ENCODE measurements at places on chromosomes 11 and 22.

DNA sequence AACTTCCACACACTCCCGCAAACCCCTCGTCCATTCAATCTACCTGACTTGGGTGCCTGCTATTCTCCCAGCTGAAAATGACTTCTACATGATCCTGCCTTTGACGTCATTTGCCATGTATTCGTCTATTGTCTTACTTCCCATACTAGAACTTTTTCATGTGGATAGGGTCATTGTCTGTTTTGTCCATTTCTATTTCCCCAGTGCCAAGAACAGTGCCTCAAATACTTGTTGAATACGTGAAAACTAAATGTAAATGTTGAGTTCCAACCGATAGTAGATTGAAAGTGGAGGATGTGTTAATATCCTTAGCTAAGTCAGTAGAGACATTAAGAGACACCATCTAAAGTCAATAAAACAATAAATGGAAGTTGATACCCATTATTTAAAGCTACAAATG lies 935 bp downstream of the TRIM68 start:
- DNase-seq, result no peak

- DNase-seq, result no peak
These were observed 80.8 kb downstream of the PIWIL4 start for GRCh38 chr11:94647926-94648325.

DNA sequence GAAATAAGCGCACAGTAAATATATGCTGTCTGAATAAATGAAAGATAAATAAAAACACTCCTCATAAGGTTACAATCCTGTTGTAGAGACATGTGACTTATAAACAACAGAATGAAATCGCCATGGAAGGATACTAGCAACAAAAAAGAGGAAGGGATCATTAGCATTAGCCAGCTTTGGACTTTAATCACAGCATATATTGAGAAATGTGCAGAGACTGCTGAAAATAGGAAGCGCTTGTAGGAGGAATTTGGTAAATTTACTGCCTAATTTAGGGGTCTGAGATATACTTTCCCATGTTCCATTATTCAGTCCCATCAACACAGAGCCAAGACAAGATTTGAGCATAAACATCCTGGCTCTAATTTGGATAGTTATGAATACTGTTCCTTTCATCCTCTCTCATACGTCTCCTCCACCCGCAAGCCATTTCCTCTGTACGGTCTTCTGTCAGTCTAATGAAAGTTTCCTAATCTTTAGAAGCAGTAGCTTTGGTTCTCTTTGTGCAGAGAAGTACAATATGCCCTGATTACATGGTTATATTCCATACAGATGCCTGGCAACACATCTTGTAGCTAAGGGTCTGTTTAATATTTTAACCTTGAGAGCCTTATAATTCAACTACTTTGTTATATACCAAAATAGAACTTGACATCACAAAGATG lies 37.1 kb upstream of the AKIP1 start:
- DNase-seq, result no peak

- DNase-seq, result no peak
These were observed 769.6 kb downstream of the NTM start for GRCh38 chr11:132140056-132140455.

DNA sequence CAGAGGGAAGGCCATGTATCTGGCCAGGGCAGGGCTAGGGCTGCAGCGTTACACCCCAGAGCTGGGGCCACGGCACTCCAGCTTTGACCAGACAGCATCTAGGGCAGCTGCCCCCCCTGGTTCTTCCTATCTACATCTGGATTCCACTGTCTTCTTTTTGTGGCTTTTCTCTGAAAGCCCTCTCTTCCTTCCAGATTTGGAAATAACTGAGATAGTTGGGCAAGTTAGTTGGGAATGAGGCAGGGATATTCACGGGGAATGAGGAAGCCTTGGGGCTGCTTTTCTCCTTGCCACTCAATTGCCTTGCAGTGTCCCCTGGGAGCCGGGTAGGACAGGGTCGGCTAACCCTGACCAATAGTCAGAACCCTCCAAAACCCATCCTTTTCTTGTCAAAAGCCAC lies 26.8 kb downstream of the CLMP start:
- no peak for DNase-seq

DNA sequence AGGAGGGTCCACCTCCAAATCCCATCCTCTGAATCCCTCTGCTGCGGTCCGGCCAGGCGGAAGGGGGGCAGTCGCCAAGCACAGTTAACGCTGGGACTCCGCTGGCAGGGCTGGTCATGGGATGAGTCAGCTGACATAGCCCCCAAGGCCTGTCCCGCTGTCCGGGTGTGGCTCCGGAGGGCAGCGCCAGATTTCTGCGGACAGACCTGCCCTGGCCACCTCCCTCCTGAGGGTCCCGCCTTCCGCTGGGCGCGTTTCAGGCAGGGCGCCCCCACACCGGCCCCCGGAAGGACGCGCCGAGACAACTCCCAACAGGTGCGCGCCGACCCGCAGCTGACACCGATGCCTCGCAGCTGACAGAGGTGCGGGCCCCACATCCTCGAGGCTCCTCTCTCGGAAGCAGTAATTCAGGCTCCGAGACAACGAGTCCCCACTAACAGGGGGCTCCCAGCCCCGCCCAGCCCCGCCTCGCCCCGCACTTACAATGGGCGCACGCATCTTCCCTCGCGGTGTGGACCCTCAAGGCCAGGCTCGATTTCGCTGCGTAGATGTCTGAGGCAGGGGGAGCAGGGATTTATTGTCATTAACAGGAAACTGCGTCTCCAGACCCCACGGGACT lies 607 bp downstream of the PLAAT3 start:
- peak; percentile 71 for DNase-seq

- no peak for DNase-seq
These were observed 1126.9 kb downstream of the BRD1 start for GRCh38 chr22:48700566-48701295.

GRCh38 chr22:44583854-44584253 lies 85.8 kb upstream of the RTL6 start:
- DNase-seq, result peak; percentile 34

- no peak for DNase-seq
These were observed 16.5 kb downstream of the CSTPP1 start for GRCh38 chr11:46953093-46953492.

- no peak for DNase-seq
These were observed 30.9 kb downstream of the C11orf91 start for GRCh38 chr11:33669598-33670249.

GRCh38 chr11:1000357-1001278 lies 35.9 kb downstream of the MUC6 start:
- DNase-seq, result peak; percentile 77

- no peak for DNase-seq
These were observed 946.2 kb downstream of the LRRC4C start for GRCh38 chr11:40513281-40513680.

GRCh38 chr11:75809991-75810390 lies 5.0 kb upstream of the UVRAG start:
- no peak for DNase-seq
